SJSA1 (cell line): ENCODE measurements at places on chromosomes 1 and 21.

DNA sequence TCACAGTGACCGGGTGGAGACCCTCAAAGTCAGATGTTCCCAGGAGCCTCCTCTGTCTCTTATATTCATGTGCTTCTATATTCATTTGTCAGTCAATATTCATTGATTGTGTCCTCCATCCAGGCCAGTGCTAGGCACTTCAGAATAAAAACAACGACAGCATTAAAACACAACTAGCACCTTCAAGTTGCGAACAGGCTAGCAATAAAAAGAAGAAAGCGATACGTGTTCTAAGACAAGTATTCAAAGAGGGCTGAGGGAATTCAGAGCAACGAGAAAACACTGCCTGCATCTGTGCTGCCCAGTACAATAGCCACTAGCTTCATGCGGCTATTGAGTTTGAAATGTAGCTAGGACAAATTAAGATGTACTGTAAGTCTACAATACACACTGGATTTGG lies 138.0 kb downstream of the PLXNA2 start:
- DNase-seq = no peak

GRCh38 chr1:156081917-156082308 lies 352 bp downstream of the MEX3A start:
- DNase-seq = no peak

GRCh38 chr1:6298530-6298929 lies 37.6 kb upstream of the GPR153 start:
- no peak for DNase-seq

DNA sequence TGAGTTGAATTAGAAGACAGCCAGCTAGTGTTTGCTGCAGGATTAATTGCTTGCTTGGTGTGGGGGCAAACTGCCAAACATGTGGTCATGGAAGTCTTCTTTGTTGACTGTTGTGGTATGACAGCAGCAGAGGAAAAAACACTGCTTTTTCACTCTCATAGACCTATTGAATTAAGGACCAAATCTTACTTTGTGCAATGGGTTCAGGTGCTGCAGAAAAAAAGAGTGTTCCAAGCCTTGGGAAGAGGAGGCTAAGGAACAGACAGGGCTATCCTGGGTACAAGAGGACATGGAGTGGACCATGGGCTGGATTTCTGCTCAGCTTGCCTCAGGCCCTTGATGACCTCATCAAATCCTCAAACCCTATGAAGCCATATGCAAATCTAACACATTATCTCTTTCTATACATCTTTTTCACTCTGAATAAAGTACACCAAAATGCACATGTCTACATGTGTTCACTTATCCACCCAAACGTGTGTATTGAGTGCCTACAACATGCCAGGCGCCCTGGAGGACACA lies 61.5 kb downstream of the SIPA1L2 start:
- DNase-seq = no peak

- peak; percentile 93 for DNase-seq
Observed at GRCh38 chr21:29181799-29182470, 51.5 kb downstream of the MAP3K7CL start.

DNA sequence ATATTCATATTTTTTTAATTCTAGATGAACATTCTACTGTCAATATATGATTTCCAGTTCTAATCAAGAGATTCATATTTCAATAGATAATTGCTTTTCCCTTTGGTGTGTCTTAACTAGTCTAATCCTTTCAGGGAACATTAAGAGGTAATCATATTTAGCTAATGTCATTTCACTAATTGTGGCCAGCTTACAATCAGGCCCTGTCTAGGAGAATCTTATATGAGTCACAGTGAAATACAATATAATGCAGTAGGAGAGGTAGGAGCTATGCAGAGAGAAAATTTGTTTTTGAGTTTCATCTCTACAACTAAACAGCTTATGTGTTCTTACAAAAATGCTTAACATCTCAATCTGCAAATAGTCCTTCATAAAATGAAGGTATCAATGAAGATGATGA lies 85.9 kb downstream of the DPYD start:
- no peak for DNase-seq

DNA sequence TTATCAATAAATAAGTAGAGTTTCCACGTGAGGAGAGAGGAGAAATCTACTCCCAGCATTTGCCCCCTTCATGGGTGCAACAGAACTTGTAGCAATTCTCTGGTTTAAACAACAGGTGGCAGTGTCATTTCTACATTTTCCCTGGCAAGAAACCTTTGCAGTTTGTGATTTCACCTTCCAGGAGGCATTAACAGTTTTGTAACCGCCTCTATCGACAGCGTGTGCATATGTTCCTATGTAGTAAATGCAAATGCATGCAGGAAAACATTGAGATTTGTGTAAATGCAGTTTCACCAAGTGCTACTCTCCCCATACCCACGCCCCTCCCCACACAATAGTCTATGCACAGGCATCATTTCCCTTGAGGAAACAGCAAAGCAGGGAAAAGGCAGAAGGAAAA lies 494.7 kb downstream of the SMYD3 start:
- peak; percentile 37 for DNase-seq

DNA sequence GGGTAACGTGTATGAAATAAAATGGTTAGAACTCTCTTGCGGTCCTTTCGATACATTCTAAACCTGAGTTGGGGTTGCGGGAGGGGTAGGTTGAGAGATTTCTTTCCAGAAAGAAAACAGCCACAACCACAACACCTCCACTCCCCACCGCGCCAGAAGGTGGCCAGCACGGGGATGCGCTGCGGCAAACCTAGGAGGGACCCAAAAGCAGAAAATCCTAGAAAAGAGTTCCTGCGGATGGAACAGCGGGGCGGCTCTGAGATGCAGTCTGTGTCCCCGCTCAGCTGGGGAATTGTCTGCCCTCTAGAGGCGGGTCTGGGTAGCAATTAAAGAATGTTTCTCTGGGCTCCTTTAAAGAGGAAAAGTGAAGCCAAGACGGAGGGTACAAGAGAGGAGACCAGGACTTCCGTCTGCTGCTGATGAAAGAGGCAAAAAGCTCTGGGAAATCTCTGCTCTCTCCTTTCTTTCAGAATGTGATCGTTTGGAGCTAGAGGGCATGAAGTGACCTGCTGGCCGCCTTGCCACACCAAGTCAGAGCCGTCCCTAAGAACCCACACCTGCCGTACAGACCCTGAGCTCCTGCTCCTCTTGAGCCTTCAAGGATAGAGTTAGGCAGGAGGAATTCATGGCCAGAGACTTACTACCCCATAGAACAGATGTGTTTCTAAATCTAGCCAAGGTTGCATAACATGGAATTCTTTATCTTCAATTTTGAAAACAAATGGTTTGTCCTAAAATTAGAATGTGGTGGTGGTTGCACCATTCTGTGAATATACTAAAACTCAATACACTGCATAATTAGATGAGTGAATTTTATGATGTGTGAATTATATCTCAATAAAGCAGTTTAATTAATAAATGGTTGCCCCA lies 46.5 kb upstream of the COA6 start:
- DNase-seq = peak; percentile 70

DNA sequence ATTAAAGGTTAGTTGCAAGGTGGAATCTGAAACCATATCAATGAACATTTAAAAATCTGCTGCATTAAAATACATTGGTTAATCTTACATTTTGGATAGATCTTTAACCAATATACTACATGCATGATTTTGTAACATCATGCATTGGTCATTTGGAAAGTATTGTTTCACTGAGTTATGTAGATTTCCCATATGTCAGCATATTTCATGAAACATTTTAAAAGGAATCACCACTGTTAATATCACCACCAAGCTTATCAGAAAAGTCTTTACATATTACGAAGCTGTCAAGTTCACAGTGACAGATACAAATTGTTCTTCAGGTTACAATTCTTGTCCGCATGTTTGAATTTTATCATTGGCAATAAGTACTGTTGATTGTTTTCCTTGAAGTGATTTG lies 89.9 kb upstream of the ADGRL2 start:
- no peak for DNase-seq

- DNase-seq = no peak
Observed at GRCh38 chr1:45437323-45437722, 53.6 kb downstream of the TESK2 start.

DNA sequence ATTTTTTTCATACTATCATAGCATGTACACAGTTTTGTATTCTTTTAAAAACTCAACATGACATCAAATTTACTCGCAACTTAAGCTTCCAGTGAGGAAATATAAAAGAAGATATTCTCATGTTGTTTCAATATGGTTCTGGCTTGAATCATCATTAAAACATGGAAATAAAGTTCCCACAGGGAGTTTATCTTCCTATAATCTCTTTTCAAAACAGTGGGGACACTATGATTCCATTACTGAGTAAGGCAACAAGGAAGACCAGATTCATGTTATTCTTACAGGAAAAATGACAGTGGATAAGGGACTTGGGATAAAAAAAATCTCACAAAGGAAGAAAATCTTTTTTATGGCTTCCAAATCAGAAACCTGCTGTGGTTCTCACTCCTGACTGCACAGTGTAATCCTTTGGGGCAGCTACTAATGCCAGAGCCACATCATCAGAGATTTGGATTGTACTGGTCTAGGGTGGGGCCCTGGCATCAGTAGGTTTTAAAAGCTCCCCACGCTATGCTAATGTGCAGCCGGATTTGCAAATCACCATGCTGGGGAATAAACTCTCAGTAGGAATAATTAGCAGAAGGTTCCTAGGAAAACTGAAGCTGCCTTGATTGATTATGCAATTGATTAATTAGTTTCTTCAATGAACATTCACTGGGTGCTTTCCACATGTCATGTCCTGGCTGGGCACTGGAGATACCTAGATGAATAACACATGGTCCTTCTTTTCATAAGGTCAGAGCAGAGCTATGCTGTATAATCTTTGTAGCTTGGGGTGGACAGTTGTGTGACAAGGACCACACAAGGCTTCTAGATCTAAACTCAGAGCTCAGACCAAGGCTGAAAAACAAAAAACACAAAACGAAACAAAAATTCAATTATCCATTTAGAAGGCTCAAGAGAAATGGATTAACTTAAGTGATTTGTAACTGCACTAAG lies 71.1 kb upstream of the C8B start:
- DNase-seq = no peak
